Nephron progenitor cell (in vitro differentiated cells): ENCODE measurements at places on chromosomes 11 and 22.

- DNase-seq: no peak
Observed at GRCh38 chr11:68649851-68650555, 34.3 kb upstream of the GAL start.

- no peak for DNase-seq
Observed at GRCh38 chr22:49869845-49870712, 16.4 kb downstream of the ZBED4 start.

GRCh38 chr11:100709233-100709957 is 22.3 kb downstream of the ARHGAP42 start:
- no peak for DNase-seq

- DNase-seq: peak; percentile 85
Observed at GRCh38 chr11:64729851-64730382, 6.9 kb upstream of the NRXN2 start.

DNA sequence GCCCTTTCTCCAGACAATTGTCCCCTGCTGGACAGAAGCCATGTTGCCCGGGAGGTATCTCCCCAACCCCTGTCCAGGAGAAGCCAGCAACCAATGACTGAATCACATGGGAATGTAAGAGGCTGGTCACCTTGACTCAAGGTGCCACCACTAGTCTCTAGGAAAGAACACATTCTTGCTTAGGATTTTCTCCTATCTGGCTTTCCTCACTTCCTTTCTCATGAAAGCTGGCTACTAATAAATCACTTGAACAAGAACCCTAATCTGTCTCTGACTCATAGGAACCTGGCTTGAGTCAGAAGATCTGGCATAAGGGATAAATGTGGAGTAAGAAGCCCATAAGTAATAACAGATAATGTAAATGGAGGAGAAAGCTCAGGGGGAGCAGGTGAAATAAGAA is 101.4 kb upstream of the C11orf87 start:
- DNase-seq: no peak
